ENCODE measurements at places on chromosomes 11 and 22.

DNA sequence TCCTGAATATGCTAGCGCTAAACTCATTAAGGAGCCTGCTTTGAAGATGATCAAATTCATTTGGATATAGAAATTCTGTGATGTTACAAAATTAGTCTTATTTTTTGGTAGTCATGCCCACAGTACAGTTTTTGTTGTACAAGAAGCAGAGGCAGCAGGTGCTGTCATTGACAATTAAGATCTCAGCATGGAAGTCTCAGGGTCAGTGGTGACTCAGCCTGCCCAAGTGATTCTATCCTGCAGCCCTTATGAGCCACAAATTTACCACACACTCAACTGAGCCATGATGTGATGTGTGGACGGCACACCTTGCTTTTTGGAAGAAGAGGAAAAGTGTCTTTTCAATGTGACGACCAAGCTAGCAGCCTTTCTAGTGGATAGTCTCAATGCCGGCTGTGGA, 153.6 kb upstream of the SORL1-AS1 start:
- DNase-seq = no peak

- DNase-seq = no peak
These were observed 28.3 kb downstream of the SNU13 start for GRCh38 chr22:41660416-41660815.

DNA sequence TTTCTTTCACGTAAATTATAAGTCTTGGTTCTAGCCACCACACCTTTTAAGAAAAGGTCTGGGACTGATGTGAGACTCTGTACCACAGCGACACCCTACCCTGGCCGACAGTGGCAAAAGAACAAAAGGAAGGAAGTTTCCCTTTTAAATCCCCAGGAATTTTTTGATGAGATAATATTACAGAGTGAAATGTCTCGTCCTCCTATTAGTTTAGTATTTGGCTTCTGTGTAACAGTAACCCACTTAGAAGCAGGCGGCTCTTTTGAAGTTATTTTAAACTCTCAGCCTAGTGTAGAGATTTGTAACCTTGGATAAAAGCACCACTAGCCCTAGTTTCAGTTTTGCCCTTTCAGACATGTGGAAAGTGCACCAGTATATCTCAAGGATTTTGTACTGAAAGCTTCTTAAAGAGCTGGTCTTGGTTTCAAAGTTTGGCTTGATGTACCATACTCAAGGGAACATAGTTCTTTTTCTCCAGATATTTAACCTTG, 84.1 kb downstream of the C22orf31 start:
- DNase-seq = peak; percentile 12

DNA sequence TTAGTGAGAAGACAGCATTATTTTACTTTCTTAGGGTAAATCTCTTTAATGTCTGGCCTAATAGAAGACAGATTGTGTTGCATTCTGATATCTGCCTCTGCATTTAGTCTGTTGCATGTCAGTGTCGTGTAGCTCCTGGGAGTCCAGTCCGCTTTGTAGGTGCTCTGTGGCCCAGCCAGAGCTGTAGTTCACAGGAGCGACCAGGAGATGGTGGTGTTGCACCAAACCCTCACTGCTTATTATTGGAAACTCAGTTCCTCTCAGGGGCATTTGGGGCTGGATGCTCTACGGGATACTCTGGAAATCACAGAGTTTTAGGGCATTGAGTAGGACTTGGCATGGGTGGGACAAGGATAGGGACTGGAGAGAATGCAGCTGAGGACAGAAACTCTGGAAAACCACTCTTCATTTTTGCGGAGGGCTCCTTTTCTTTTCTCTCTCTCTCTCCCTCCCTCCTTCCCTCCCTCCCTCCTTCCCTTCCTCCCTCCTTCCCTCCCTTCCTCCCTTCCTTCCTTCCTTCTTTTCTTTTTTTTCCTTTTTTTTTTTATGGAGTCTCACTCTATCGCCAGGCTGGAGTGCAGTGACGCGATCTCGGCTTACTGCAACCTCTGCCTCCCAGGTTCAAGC, 21.7 kb downstream of the MIAT start:
- DNase-seq = peak; percentile 65

- DNase-seq = peak; percentile 12
These were observed 43.6 kb upstream of the DDX6 start for GRCh38 chr11:118834427-118835028.

- no peak for DNase-seq
These were observed 626 bp downstream of the KRTAP5-7 start for GRCh38 chr11:71527576-71528210.

- DNase-seq = no peak
These were observed 232.2 kb downstream of the GUCY1A2 start for GRCh38 chr11:106785913-106786650.

GRCh38 chr22:50243685-50244419, 971 bp downstream of the TUBGCP6 start:
- DNase-seq = no peak

- no peak for DNase-seq
These were observed 128.7 kb downstream of the C11orf58 start for GRCh38 chr11:16867097-16867496.
